Astrocyte of the spinal cord (primary cell): ENCODE measurements at places on chromosomes 16 and 17.

- DNase-seq = no peak
Observed at GRCh38 chr17:79970576-79971068, 65.0 kb downstream of the TBC1D16 start.

GRCh38 chr17:81069135-81069645 lies 34.2 kb downstream of the BAIAP2 start:
- no peak for DNase-seq

DNA sequence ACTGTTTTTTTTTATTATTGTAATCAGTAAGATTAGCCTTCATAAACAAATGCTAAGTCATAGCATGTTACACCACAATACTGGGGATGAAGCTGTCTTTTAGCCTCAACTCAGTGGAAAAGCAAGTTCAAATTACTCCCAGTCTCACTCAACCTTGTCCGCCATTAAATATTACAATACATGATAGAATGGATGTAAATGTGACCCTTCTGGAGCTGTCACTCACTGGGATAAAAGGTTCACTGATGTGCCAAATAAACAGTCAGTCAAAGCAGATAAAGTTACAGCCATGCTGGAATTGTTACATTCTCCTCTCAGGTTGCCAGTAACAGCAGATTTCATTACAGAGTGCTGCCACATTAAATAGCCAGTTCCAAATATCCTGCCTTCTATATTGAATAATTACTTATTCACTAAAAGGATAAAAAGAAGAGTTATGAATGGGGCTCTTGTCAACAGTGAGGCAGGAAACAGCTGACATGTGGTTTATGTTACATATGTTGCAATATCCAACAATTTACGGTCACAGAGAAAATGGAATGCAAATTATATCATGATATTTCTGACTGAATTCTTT lies 53.4 kb downstream of the BRIP1 start:
- DNase-seq = peak; percentile 25

GRCh38 chr17:32546031-32546444 lies 59.2 kb downstream of the CDK5R1 start:
- no peak for DNase-seq

- no peak for DNase-seq
Observed at GRCh38 chr16:51701025-51701424, 550.0 kb upstream of the SALL1 start.

DNA sequence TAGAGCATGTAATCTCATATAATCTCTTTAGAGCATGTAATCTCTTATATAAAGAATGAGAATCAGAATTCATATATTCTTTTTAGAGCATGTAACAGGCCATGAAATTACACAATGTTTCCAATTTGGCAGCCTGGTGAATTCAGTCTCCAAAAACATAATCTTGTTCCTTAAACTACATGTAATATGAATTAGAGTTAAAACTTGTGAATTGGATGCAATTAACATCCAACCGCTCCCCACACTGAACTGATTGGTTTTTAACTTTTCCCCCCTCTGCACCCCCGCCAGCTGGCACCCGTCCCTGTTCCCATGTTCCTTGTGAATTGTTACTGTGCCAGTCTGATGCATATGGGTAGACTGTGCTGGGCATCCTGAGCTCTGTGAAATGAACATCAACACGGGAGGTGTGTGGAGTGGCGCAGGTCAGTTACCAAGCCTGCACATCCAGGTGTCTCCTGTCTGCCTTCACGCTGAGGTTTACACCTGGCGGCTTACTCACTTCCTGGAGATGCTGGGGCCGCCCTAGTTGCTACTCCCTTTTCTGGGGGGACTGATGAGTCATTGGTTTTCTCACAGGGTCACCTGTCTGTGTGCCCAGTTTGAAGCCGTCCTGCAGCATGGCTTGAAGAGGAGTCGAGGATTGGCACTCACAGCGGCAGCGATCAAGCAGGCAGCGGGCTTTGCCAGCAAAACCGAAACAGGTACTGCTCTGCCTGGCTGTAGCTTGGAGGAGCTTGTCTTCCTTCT lies 50.4 kb downstream of the SNX29 start:
- DNase-seq = no peak

DNA sequence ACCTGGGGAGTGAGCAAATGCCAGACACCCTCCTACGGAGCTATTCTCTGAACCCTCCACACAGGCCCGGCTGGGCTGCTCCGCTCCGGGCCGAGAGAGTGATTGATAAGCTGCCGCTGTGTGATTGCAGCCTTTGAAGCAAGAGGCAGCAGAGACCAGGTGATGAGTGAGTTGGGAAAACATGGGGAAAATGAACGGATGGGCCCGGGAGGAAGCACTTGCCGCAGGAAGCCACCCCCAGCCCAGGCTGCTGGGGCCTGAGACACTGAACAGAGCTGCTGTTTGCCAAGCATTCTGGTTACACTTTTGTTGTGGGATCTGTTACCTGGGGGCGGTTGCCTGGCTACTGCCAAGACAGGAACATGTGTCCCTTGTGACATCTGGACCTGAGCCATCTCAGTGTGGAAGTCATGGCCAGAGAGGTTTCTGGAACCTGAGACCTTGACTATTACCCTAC lies 46.4 kb upstream of the KLHDC4 start:
- DNase-seq = no peak

GRCh38 chr16:27547134-27547533 lies 2.6 kb downstream of the GTF3C1 start:
- DNase-seq = peak; percentile 68
